ENCODE measurements at places on chromosomes 7 and 10. TPM values are rescaled to one million over a fixed set of nuclear protein-coding genes. Genes with fewer than 3 reads are reported as not detected.

MMD2 gene
- not detected for total RNA-seq

AEBP1 gene
- not detected for total RNA-seq

EPO gene
- not detected for total RNA-seq

PHYHIPL gene
- total RNA-seq = not detected

RARRES2 gene
- not detected for total RNA-seq

ABCA13 gene
- 1.7 TPM for total RNA-seq

OPN1SW gene
- not detected for total RNA-seq

XRCC2 gene
- total RNA-seq = 10.5 TPM

OR2A12 gene
- not detected for total RNA-seq

FAM25C gene
- total RNA-seq = not detected

UBE2H gene
- 48.6 TPM for total RNA-seq

GDF10 gene
- not detected for total RNA-seq

Measured in HT1080 (cell line).